Smooth muscle cell of the umbilical artery (primary cell): ENCODE measurements at places on chromosomes 11 and 22. TPM values are rescaled to one million over a fixed set of nuclear protein-coding genes. Genes with fewer than 3 reads are reported as not detected.

The CPT1A gene
- 21.1 and 28.0 TPM in 2 replicates for total RNA-seq

The P4HA3 gene
- 116 and 240 TPM in 2 replicates for total RNA-seq

The MYRF gene
- total RNA-seq, result 22.0 and 26.3 TPM in 2 replicates

The PLAAT2 gene
- not detected in 2 replicates for total RNA-seq

The PARVG gene
- total RNA-seq, result 0.05 TPM in 1 of 2 replicates, not detected in the other

The SAA4 gene
- not detected in 2 replicates for total RNA-seq

The NOX4 gene
- 4.2 and 9.5 TPM in 2 replicates for total RNA-seq

The ANO5 gene
- total RNA-seq, result not detected in 2 replicates

The RANGAP1 gene
- total RNA-seq, result 24.9 and 70.8 TPM in 2 replicates

The ELF5 gene
- total RNA-seq, result not detected in 2 replicates

The PRRG4 gene
- under 0.01 and 0.09 TPM in 2 replicates for total RNA-seq

The LAYN gene
- total RNA-seq, result 34.4 and 42.8 TPM in 2 replicates

The MRGPRX3 gene
- not detected in 2 replicates for total RNA-seq

The FERMT3 gene
- 0.30 and 1.7 TPM in 2 replicates for total RNA-seq

The SMC1B gene
- total RNA-seq, result not detected in 2 replicates

The SDHAF2 gene
- 24.3 and 36.8 TPM in 2 replicates for total RNA-seq

The GALNT18 gene
- 49.0 and 51.7 TPM in 2 replicates for total RNA-seq

The KREMEN1 gene
- 3.4 and 4.2 TPM in 2 replicates for total RNA-seq

The CCDC81 gene
- 6.5 and 7.7 TPM in 2 replicates for total RNA-seq

The GLB1L3 gene
- not detected in 2 replicates for total RNA-seq

The STT3A gene
- total RNA-seq, result 303 and 392 TPM in 2 replicates

The SLC22A12 gene
- not detected in 2 replicates for total RNA-seq

The RRAS2 gene
- 55.8 and 89.9 TPM in 2 replicates for total RNA-seq

The RASL10A gene
- total RNA-seq, result not detected in 2 replicates

The C11orf21 gene
- not detected in 2 replicates for total RNA-seq

The FAM118B gene
- total RNA-seq, result 21.4 and 28.2 TPM in 2 replicates

The DGCR6 gene
- 0.14 and 1.8 TPM in 2 replicates for total RNA-seq

The CD6 gene
- not detected in 2 replicates for total RNA-seq

The PLEKHB1 gene
- total RNA-seq, result 1.2 and 1.4 TPM in 2 replicates

The KRTAP5-11 gene
- not detected in 2 replicates for total RNA-seq

The PTDSS2 gene
- 30.9 and 31.2 TPM in 2 replicates for total RNA-seq

The F2 gene
- not detected in 2 replicates for total RNA-seq

The GAL3ST1 gene
- 0.18 TPM in 1 of 2 replicates, not detected in the other for total RNA-seq

The ANGPTL5 gene
- total RNA-seq, result not detected in 2 replicates

The GGT5 gene
- 0.23 and 1.2 TPM in 2 replicates for total RNA-seq

The MS4A12 gene
- total RNA-seq, result not detected in 2 replicates

The CCDC134 gene
- 7.1 and 7.5 TPM in 2 replicates for total RNA-seq
